Thymus (tissue), 14 donors: ENCODE measurements at places on chromosomes 1 and 21. TPM values are rescaled to one million over a fixed set of nuclear protein-coding genes. Genes with fewer than 3 reads are reported as not detected.
A peak's percentile ranks its signal among the peaks of the same experiment; 100 is the strongest.

Gene LCE3D
- not detected for total RNA-seq

GRCh38 chr1:170354690-170355089 lies 177.3 kb upstream of the GORAB start:
- H3K4me1 ChIP-seq, result no peaks in the 10 kb centered on the region
- H3K36me3 ChIP-seq, result no peaks in the 10 kb centered on the region
- no peaks in the 10 kb centered on the region for H3K27me3 ChIP-seq
- no peak overlapping the region for H3K27ac ChIP-seq
- H3K4me3 ChIP-seq, result no peak overlapping the region
- no peak for DNase-seq

Gene AMY1A
- 0.05 TPM for total RNA-seq

Gene HES2
- 0.24 TPM for total RNA-seq

DNA sequence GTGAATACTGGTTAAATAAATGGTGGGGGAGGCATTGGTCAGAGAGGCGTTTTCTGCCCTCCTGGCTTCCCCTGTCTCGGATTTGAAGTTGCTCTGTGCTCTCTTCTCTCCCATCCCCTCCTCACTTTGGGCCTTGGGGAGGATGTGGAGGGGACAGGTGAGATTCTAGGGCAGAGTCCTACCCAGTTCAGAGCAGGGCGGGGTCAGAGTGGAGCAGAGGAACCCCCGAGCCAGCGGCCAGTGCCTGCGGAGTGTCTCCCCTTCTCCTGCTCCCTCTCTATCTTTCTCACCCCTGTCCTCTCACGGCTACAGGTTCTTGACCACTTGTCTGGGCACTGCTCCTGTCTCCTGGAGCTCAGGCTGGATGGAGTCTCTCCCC lies 8.1 kb downstream of the KNCN start:
- no peaks in the 10 kb centered on the region for H3K4me1 ChIP-seq
- no peak overlapping the region for H3K4me3 ChIP-seq
- no peak overlapping the region for H3K27ac ChIP-seq
- H3K36me3 ChIP-seq, result no peaks in the 10 kb centered on the region

Gene HTR1D
- total RNA-seq, result not detected

Gene TIAM1
- total RNA-seq, result 30.5 TPM

GRCh38 chr1:89085781-89086180 lies 20.8 kb upstream of the GBP1 start:
- no peak overlapping the region for H3K4me3 ChIP-seq
- DNase-seq, result no peak
- H3K27ac ChIP-seq, result no peak overlapping the region

- H3K27ac ChIP-seq, result no peak overlapping the region
- H3K4me1 ChIP-seq, result no peaks in the 10 kb centered on the region
- H3K27me3 ChIP-seq, result no peaks in the 10 kb centered on the region
Observed at GRCh38 chr21:16185766-16186165, 456.0 kb downstream of the USP25 start.

DNA sequence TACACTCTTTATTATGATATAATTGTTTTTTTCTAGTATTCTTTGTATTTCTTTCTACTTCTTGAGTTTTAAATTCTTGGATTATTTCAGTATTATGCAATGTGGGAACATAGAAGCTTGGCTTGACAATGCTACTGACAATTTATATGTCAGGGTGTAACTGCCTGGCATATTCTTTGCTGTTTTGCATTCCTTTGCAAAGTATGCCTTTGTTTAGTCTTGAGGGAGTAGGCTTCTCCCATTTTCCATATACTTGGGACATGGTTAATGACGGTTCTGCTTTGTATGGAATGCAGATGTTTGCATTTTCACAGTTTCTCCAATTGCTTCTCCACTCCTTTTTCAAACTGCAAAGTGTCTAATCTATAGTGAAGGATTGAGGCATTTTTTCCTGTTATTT lies 109.8 kb downstream of the HMCN1 start:
- H3K36me3 ChIP-seq, result no peaks in the 10 kb centered on the region
- no peak for DNase-seq
- no peaks in the 10 kb centered on the region for H3K4me1 ChIP-seq
- no peak overlapping the region for H3K27ac ChIP-seq
- H3K4me3 ChIP-seq, result no peak overlapping the region

Gene CD5L
- 1.2 TPM for total RNA-seq

- H3K4me1 ChIP-seq, result peaks cover 2% of the 10 kb centered on the region
- H3K27ac ChIP-seq, result no peak overlapping the region
- peaks cover 24% of the 10 kb centered on the region for H3K36me3 ChIP-seq
Observed at GRCh38 chr1:46556822-46557221, 5.4 kb upstream of the KNCN start.

- H3K27me3 ChIP-seq, result no peaks in the 10 kb centered on the region
- peak overlapping the region; percentile 71 for H3K27ac ChIP-seq
- H3K4me3 ChIP-seq, result no peak overlapping the region
- DNase-seq, result no peak
- H3K4me1 ChIP-seq, result peaks cover 21% of the 10 kb centered on the region
- peaks cover 39% of the 10 kb centered on the region for H3K36me3 ChIP-seq
Observed at GRCh38 chr1:226690460-226690982, 48.6 kb downstream of the ITPKB start.

Gene HHAT
- 3.7 TPM for total RNA-seq

Gene PYHIN1
- total RNA-seq, result 8.6 TPM

Gene LEFTY2
- 0.33 TPM for total RNA-seq

DNA sequence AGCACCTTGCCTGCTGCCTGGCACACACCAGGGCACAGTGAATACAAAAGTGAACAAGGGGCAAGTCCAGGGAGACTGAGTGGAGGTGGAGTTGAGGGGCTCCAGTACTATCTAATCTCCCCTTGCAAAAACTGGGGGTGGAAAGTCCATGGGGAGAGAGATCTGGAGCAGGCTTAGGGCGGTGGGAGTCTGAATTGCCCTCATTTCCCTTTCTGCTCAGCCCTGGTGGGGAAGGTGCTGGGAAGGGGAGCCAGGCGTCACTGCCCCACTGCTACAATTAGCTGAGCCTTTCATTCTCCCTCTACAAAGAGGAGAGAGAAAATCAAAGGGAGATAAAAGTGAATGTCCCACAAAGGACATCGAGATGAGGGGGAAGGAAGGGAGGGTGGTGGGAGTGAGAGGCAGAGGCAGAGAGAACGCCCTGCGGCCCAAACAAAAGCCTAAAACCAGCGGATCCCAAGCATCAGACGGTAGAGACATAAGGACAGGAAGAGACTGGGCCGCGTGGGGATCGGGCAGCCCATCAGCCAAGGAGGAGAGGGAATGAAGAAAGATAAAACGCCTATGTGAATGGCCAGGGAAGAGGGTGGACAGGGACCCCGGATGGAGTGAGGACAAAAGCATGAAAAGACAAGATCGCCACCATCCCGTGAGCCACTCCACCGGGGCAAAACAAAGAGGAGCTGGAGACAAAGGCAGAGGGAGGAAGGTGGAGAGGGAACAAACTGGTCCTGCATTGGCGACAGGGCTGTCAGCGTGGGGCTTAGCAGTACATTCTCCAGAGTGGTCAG lies 46.8 kb upstream of the SOX13 start:
- H3K4me3 ChIP-seq, result no peak overlapping the region
- no peaks in the 10 kb centered on the region for H3K36me3 ChIP-seq
- no peak overlapping the region for H3K27ac ChIP-seq
- DNase-seq, result no peak
- peaks cover 11% of the 10 kb centered on the region for H3K27me3 ChIP-seq

GRCh38 chr1:109625176-109625575 lies 5.5 kb downstream of the AMPD2 start:
- no peak overlapping the region for H3K4me3 ChIP-seq
- no peaks in the 10 kb centered on the region for H3K27me3 ChIP-seq
- no peak for DNase-seq
- H3K4me1 ChIP-seq, result peaks cover 30% of the 10 kb centered on the region

DNA sequence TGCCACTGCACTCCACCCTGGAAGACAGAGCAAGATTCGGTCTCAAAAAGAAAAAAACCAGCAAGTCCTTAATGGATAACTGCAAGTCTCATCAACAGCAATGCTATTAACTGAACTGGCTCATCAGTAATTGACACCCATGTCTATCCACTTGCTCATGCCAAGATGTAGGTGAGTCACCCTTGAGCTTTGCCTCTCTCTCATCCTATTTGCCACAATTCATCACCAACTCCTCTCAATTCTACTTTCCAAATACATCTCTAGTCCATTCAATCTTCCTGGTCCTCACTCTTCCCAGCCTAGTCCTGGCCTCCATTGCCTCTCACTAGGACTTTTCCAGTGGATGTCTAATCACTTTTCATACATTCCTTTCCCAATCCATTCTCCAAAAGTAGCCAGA lies 103.7 kb upstream of the PRMT6 start:
- no peaks in the 10 kb centered on the region for H3K4me1 ChIP-seq
- DNase-seq, result no peak
- no peaks in the 10 kb centered on the region for H3K36me3 ChIP-seq
- H3K27me3 ChIP-seq, result no peaks in the 10 kb centered on the region

DNA sequence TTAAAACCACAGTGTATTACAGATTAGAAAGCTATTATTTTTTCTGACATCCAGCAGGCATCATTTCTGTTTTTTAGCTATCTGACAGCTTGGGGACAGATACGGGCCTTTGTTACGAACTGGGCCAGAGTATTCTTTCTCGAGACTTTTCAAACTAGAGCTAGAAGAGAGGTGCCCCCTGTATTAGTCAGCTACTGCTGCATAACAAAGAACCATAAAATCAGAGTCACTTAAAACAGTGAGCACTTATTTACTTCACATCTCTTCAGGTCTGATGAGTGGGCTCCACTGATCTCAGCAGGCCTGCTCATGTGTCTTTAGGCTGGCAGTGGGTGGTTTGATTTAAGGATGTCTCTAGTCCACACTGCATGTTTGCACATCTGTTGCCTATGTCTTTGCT lies 67.8 kb downstream of the BACH1 start:
- H3K27me3 ChIP-seq, result no peaks in the 10 kb centered on the region
- H3K36me3 ChIP-seq, result peaks cover 8% of the 10 kb centered on the region
- H3K4me3 ChIP-seq, result no peak overlapping the region
- H3K27ac ChIP-seq, result no peak overlapping the region

- H3K27ac ChIP-seq, result no peak overlapping the region
- no peak overlapping the region for H3K4me3 ChIP-seq
- no peak for DNase-seq
- H3K36me3 ChIP-seq, result no peaks in the 10 kb centered on the region
- no peaks in the 10 kb centered on the region for H3K27me3 ChIP-seq
- no peaks in the 10 kb centered on the region for H3K4me1 ChIP-seq
Observed at GRCh38 chr21:21434944-21435343, 436.7 kb downstream of the NCAM2 start.

DNA sequence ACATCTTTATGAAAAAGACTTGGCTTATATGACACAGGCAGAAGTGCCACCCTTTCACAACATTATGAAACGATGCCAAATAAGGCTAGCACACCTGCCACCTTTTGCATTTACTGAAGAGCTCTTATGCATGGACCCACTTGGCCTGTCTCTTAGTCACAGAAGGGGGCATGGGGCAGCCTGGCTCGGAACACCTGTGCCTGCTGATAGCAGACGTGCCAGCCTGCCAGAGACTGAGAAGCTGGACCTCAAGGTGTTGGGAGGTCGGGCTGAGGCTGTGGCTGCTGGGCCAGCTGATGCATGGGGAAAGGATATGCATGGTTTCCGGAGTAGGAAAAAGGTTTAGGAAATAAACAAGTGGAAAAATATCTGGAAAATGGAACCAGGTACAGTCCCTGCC lies 21.5 kb downstream of the RCAN1 start:
- no peaks in the 10 kb centered on the region for H3K36me3 ChIP-seq
- H3K4me3 ChIP-seq, result no peak overlapping the region
- peaks cover 2% of the 10 kb centered on the region for H3K4me1 ChIP-seq
- no peaks in the 10 kb centered on the region for H3K27me3 ChIP-seq
- DNase-seq, result no peak

GRCh38 chr21:45363921-45364467 lies 41.0 kb upstream of the COL18A1 start:
- no peak overlapping the region for H3K4me3 ChIP-seq
- H3K27ac ChIP-seq, result peak overlapping the region; percentile 68
- peaks cover 16% of the 10 kb centered on the region for H3K27me3 ChIP-seq

DNA sequence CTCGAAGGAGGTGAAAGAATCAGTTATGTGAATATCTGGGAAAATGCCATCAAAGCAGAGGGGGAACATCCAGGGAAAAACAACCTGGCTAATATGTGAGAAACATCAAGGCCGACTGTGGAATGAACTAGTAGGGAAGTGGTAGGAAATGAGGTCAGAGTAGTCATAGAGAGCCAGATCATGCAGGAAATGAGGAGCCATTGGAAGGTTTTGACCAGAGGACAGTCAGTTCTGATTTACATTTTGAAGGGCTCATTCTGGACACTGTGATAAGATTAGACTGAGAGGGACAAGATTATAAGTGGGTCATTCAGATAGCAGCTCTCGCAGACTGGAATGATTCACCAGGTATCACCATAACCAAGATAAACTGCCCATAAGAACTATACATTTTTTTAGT lies 63.7 kb downstream of the SYT14 start:
- H3K27ac ChIP-seq, result no peak overlapping the region
- no peak overlapping the region for H3K4me3 ChIP-seq
- no peaks in the 10 kb centered on the region for H3K4me1 ChIP-seq
- H3K36me3 ChIP-seq, result no peaks in the 10 kb centered on the region
- no peak for DNase-seq

DNA sequence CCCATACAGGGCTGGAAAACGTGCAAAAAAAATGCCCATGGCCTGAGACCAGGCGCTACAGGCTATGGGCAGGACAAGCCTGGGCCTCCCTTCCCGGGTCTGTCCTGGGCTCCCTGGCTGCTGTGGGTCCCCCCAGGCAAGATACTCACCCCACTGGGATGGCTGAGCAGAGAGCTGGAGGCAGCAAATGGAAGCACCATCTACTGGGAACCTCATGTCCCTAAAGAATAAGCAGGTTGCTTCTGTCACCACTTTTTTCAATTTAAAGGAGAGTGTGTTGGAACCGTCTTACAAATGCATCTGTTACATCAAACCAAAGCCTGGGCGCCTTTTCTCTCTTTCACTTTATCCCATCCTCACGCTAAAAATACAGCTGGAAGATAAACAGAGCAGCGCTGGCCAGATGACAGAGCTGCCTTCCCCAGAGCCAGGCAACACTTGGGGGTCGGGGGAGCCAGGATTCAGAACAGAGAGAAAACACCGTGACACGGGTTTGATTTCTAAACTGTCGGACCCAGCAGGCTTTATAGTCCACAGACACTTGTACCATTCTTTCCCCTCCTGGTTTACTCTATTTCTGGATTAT lies 262.1 kb upstream of the VAMP3 start:
- H3K27ac ChIP-seq, result no peak overlapping the region
- no peaks in the 10 kb centered on the region for H3K27me3 ChIP-seq
- H3K4me1 ChIP-seq, result no peaks in the 10 kb centered on the region
- H3K36me3 ChIP-seq, result no peaks in the 10 kb centered on the region
- no peak for DNase-seq

DNA sequence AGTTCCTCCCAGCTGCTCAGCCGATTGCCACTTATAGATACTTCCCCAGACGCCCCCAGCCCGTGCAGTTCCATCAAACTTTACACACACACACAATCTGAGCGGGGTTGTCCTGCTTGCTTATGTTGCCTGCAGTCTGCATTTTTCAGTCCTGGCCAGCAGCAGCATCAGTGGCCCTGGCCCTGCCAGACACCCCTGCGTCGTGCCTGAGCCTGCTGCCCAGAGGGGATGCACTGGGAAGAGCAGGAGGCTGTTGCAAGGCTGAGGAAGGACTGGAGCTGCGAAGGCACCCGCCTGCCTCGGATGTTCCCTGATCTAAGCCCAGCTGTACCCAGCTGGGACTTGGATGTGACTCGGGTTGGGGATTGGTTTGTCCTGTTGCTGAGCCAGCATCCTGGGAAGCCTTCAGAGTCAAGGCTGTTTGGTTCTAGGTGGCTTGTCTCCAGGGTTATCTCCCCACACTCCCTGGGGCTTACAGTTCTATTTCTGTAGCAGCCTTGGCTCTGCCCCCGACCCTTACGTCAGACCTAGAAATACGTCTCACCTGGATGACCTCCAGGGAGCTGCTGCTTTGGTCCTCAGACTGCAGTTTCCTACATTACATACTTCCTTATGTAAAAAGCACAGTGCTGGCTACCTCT lies 42.3 kb downstream of the MAN1C1 start:
- no peak overlapping the region for H3K4me3 ChIP-seq
- H3K4me1 ChIP-seq, result peaks cover 5% of the 10 kb centered on the region
- no peaks in the 10 kb centered on the region for H3K27me3 ChIP-seq
- no peak overlapping the region for H3K27ac ChIP-seq
